ENCODE measurements at places on chromosomes 16 and 17.

- DNase-seq = no peak
These were observed 134.1 kb downstream of the SOX9 start for GRCh38 chr17:72254808-72255449.

GRCh38 chr17:69048634-69049033 lies 12.1 kb downstream of the ABCA9 start:
- DNase-seq = no peak

GRCh38 chr16:20870122-20870820 lies 29.9 kb downstream of the DCUN1D3 start:
- no peak for DNase-seq

- DNase-seq = peak; percentile 36
These were observed 133.3 kb upstream of the CIBAR2 start for GRCh38 chr16:85245307-85246172.
